ENCODE measurements at places on chromosomes 12 and 14.

DNA sequence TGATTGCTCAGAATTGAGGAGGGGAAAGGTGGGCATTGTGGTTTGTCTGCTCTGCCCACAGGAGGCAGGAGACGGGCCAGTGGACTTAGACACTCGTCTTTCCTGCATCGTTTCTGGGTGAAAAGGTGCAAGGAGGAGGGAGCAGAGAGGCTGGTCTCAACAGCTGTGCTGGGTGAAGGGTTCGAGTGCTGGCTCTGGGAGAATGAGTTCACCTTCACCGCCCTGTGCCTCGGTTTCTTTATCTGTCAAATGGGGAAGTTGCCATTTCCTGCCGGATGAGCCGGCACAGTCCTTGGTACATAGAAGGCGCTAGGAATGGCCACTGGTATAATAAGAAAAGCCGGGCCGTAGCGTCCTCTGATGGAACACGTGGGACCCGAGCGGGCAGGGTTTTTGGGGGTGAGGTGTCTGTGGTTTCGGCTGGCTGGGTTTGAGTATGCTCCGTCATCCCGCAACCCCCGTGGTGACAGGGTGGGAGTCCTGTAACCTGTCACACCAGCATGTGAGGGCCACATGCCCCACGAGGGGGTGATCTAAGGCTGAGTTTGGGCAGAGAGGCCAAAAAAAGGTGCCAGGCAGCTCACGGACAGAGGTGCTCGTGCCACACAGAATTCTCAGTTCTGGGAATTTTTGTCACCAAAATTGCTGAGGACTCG lies 7.3 kb downstream of the BCL7A start:
- no peak for DNase-seq

- DNase-seq = no peak
Measured at GRCh38 chr14:100533656-100534485, 53.3 kb downstream of the BEGAIN start.

DNA sequence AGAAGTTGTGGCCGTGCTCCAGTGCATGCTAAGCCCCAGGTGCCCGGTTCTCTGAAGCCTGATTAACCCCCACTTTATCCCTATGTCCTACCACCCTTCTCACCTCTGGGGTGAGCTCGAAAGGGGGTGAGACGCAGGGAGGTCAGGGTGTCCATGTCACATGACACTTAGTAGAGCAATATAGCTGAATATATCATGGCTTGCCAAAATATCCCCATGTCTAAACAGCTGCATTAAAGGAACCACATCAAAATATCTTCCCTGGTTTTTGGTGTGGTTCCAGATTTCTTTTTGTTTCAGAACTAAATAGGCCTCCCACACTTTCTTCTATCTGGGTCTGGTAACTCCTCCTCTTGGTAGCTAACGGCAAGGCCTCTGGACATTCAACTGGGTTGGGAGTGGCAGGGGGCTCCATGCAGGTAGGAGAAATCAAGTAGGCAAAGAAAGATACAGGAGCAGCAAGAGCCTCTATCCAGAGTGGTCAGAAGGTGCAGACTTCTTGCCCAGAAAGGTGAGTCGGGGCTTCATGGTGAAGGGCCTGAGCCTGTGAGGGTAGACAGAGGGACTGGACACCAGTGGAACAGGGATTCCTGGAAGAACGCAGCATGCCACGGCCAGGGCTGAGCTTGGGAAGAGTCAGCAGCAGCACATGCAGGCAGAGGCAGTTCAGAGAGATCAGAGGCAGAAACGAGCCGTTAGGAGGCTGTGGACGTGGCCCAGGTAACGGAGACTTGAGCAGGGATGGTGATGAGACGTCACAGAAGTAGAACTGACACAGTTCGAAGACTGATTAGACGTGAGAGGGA lies 202.8 kb upstream of the DIO3 start:
- no peak for DNase-seq

DNA sequence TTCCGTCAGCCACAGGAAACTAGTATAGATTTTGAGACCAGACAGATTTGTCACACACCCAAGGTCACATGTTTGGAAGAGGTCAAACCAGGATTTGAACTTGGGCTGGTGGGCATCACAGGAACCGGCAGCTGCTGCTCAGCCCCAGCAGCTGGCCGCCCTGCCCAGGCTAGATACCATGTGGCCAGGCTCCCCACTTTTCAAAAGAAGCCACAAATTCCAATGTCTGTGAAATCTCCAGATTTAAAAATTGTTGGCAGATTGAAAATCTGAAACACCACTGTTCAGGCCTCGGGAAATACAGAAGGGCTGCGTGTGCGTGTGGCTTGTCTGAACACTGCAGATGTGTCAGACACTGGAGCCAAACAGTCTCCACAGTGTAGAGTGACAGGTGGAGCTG lies 30.4 kb downstream of the MMAB start:
- no peak for DNase-seq

DNA sequence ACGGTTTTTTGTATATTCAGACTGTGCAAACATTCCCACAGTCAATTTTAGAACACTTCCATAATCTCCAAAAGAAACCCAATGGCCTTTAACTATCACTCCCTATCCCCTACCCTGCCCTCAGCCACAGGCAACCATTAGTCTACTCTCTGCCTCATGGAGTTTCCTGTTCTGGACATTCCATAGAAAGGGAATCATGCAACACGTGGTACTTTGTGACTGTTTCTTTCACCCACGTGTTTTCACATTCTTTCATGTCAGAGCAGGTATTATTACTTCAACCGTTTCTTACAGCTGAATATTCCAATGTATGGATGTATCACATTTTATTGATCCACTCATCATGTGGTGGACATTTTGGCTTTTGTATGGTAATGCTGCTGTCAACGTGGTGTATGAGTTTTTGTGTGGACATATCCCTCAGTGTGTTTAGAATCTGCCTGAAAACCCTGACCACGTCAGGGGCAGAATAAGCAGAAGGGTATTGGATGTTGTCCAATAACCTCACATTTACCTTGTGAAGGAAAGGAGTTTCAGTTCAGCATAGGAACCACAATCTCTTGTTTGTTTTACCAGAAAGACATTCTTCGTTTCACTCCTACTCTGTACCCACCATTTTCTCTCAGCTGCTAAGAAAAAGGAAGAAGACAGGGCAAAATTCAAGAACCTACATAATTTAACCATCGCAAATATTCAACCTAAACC lies 107.5 kb upstream of the DYRK2 start:
- DNase-seq = no peak

- no peak for DNase-seq
Measured at GRCh38 chr12:52437508-52437907, 3.3 kb upstream of the KRT75 start.

GRCh38 chr14:102728501-102728900 lies 48.7 kb upstream of the TRAF3 start:
- no peak for DNase-seq

- DNase-seq = no peak
Measured at GRCh38 chr12:15996254-15996653, 85.1 kb downstream of the DERA start.

DNA sequence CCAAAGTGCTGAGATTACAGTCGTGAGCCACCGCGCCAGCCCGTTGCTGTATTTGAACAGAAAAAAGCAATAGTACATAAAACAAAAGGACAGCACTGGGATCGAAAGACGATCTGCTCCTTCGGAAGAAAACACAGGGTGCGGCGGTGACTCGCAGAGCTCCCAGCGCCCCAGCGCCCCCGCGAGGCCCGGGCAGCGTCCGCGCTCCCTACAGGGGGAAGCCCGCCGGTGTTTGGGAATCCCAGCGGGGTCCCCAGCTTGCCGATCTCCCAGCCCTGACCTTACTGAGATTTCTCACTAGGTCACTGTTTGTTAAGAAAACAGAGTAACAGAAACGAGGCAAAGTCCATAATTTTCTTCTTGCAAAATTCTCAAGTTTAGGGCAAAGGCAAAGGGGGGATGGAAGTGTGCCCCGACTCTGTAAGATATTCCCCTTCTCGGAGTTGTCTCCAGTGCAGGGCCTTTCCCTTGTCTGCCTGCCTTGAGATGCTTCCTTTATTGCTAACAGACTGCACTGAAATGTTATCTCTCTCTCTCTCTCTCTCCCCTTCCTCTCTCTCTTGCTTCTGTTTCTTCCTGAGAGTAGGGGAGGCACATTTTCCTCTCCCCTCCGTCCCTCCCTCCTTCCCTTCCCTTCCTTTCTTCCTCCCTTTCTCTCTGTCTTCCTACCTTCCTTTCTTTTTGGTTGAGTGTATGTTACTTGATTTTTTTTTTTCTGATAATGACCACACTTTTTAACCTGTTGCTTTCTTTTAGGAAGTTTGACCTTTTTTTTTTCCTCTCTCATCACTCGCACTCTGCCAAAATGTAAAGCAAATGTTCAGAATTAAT lies 91.9 kb downstream of the TMEM30B start:
- DNase-seq = no peak

- no peak for DNase-seq
Measured at GRCh38 chr14:20503898-20504297, 1.4 kb upstream of the RNASE10 start.

DNA sequence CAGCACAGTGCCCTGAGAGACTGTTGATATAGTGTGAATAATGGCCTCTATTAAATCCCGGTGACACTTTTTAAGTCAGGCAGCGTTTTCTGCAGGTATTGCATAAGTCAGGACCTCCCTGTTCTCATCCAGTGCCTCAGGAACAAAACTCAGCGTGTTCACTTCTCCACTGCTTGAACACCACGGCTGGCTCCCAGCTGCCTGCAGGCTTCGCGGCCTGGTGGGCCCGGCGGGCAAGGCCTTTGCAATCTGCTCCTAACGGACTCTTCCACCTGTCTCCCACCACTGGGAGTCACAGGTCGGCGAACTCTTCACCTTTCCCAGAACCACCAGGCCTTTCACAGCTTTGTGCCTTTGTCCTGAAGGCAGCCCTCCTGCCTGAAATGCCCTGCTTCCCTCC lies 18.7 kb downstream of the RFX4 start:
- DNase-seq = no peak

All from T-cell (primary cell).